ENCODE measurements at places on chromosomes 4 and X. TPM values are rescaled to one million over a fixed set of nuclear protein-coding genes. Genes with fewer than 3 reads are reported as not detected.
A peak's percentile ranks its signal among the peaks of the same experiment; 100 is the strongest.

GRCh38 chr4:55021214-55021613, 104.2 kb downstream of the KDR start:
- DNase-seq: no peak

DNA sequence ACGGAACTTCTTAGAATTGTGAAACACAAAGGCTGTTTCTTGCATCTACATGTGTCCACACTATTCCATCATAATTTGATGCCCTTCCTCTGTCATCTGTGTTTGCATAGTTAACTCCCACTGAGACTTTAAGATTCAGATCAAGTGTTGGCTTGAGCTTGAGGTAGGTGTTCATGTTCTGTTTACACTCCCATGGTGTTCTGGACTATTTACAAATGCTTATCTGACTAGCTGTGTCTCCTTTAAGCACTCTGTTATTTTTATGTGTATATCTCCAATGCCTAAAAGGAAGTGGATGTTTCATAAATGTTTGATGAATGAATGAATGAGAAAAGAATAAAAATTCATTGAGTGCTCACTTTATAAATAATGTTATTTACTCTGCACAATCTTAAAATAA, 622.7 kb downstream of the RAB28 start:
- DNase-seq: no peak

GRCh38 chrX:111260451-111260850, 9.8 kb downstream of the CAPN6 start:
- DNase-seq: no peak

DNA sequence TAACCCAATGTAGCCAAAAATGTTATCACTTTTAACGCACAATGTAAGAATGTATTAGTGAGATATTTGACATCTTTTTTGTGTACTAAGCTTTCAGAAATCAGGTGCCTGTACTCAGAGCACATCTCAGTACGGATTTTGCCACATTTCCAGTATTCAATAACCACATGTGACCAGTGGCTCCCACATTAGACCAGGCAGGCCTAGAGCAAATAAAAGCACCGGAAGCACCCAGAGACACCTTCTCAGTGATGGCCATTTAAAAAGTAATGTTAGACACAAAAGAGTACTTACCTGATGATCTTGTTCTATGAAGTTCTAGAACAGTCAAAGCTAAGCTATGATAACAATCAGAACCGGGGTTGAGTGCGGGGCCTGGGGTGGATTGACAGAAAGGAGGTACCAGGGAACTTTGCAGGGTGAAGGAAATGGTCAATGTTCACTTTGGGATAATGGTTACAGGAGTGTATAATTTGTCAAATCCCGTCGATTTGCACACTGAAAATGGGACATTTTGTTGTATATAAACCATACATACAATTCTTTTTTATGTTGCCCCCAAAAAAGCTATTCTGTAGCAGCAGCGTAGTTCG, 1.2 kb downstream of the CTPS2 start:
- no peak for DNase-seq

DNA sequence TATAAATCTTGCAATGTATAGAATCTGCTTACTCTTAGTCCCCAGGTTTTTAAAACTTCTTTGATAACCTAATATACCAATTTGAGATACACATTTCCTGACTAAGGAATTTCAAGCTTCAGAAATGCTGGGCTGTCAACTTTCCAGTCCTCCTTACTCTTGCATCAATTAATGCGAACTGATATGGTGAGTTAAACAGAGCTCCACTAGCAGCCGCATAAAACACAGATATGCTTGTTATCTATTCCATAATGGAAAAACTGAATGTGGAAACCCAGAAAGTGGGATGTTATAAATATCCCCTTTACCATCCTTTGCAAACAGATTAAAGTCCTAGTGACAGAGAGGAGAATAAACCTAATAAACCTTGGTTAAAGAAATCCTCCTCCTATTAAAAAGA, 1913.7 kb downstream of the STIM2 start:
- no peak for DNase-seq

Gene GUCY1A1
- 29.4 TPM for total RNA-seq

DNA sequence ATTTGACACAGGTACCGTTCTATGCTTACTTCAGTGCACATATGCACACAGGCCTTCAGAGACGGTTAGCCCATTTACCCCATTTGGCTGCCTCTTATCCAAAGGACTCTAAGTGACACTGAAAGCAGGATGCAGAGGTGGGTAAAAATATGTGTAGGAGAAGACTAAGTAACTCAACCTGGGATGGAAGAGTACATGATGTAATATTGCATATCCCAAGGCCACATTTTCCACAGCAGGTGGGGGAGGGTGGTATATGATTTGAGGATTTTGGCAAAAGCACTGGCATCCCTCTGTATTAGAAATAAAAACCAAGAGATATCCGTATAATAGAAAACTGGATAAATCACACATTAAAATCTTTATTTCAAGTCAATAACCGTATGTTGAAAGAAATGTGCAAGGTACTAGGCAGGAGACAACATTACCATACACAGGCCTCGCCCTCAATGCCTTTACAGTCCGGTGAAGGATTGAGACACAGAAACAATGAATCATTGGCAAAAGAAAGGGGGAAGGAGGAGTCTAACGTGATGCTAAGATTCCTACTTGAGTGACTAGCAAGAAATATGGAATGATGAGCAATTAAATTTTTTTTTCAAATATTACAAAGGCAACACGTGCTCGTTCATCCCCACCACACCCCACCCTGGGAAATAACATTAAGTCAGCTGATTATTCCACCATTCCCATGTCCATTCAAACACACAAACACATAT, 161.0 kb upstream of the RASGEF1B start:
- no peak for DNase-seq

Gene DSPP
- not detected for total RNA-seq

DNA sequence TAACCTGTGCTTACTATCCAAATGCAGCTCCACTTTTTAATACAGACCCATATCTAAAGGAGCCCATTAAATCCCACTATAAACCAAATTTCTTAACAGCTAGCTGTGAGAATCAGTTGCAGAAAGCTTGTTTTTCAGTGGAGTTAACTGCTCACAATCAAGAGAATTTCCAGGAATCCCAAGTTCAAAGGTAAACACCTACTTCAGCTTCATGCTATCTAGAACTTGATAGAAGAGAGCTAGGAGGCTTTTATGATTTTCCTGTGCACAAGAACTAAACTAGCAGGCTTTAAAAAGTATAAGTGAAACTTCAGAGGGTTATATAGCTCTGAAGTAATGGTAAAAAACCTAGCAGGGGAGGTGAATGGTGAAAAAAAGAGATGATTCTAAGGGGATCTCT, 96.2 kb upstream of the PABPC4L start:
- DNase-seq: no peak

Gene FLNA
- 4,327 TPM for total RNA-seq

DNA sequence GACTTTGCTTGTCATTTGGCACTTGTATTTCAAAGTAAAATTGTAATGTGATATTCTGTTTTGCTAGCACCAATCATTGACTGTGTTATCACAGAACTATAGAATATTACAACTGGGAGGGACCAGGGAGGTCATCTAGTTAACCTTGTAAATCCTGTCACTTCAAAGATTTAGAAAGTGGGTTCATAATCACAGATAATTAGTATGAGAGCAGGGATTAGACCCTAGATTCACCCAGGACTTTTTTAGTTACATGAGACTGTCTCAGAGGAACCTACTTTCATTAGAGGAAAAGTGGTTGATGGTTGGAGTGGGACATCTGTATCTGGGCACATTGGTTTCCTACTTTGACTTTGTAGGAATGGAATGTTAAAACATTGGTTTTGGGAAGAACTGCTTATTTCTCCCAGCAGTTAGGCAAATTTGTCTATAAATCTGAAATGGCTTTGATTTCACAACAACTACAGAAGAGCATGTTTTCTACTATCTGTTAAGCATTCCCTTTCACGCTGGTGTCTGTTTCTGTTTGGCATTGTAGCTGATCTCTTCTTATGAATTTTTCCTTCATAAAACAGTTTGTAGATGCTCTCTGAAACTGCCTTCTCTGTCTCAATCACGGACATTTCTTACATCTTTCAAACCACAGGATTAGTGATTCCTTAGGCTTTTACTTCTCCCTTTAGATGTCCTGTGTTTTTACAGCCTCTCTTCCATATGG, 144.1 kb downstream of the DIPK2B start:
- DNase-seq: no peak

DNA sequence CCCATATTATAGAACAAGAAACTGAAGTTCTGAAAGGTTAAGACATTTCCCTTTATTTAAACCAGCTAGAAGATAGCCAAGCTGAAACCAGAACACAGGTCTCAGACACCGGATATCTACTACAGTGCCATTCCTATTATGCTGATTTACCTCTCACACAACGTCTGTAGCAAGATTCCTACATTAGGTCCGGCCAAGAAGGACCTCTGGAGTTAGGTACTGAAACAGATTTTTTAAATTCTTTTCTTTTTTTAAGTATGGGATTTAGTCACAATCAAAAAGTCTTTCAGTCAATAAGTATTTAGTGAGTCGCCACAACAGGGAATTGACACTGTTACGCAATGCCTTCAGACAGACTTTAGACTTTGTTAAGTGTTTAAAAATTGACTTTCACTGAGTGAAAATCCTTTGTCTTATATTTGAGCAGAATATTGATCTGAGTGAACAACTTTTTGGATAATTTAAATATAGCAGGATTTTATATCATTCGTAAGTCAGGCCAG, 26.5 kb upstream of the SPANXN4 start:
- no peak for DNase-seq

Gene IL1RAPL1
- total RNA-seq: not detected

DNA sequence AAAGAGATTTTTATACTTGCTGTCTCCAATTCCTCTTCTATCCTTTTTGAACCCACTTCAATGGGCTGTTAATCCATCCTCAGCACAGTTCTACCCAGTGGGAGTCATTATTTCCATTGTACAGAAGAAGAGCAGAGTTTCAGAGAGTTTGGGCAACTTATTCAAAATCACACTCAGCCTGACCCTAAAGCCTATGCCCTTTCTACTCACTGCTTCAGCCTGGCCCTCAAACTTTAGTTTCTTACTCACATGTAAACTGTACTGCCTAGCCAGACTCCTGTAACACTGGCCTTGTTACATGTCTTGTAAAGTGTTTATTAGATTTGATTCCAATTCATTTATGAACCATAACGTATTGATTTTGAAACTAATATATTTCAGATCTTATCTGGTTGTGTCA, 25.1 kb upstream of the USO1 start:
- no peak for DNase-seq

GRCh38 chrX:70255452-70255851, 4.6 kb downstream of the P2RY4 start:
- no peak for DNase-seq

DNA sequence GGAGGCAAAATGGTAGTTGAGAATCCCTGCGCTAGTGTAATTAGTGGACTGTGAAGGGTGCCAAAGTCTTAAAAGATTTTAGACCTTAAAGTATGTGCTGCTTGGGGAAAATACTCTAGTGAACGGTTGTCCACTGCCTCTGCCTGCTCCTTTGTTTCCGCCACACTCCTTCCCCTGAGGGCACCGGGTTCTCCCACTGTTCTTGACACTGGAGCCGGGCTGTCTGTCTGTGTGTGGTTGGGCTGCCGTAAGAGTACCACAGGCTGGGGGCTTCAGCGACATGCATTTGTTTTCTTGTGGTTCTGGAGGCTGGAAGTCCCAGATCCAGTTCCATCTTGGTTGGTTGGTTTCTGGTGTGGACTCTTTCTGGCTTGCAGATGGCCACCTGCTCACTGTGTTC, 76.2 kb downstream of the CLDN34 start:
- DNase-seq: no peak

DNA sequence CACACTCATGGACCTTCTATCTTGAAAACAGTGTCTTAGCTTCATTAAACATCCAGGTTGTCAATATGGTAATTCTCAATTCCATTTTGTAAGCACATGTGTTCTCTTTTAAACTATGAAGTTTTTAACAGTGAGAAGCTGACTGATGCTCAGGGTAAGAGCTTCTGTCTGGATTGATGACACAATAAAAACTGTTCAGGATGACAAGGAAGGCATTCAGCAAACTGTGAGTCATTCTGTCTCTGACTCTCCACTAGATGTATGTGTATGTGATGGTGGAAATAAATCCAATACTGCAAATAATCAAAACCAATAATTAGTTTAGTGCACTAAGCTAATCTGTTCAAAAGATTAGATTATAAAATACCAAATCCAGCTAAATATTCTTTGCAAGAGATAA, 115.3 kb upstream of the ARX start:
- DNase-seq: no peak

- DNase-seq: no peak
Observed at GRCh38 chr4:8721621-8722020, 129.1 kb downstream of the CPZ start.

- DNase-seq: peak; percentile 26
Observed at GRCh38 chrX:40201329-40201885, 103.6 kb upstream of the BCOR start.

DNA sequence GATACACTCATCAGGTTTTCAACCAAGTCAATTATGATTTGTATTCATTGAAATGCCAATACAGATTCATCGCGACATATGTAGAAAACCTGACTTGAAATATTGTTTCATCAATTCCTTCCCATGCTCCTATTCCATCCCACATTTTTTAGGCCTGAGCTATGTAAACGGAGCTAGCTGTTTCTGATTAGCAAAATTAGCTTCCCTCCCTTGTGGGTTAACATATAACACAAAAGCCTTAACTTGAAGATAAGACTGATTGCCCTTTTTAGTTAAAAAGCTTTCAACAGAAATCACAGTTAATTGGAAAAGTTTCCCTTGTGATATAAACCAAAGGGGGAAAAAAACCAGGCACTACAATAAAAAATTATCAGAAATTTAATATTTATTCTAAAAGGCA, 32.8 kb upstream of the DCLK2 start:
- no peak for DNase-seq

DNA sequence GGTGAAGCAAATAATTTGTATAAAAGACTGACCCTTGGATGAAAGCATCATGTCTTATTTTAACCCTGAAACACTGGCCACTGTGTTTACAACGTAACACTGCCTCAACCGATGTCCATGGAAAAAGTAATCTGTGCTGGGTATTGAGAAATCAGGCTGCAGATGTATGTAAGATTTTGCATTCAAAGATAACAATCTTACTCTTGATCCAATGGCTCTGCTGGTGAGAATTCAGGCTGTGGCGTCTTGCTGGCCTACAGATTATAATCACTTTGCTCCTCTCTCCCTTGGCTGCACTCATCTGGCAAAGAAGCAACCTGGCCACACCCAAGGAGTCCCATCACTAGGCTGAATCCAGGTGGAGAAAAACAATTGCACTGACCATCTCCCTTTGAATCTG, 7.5 kb downstream of the ADGRA3 start:
- no peak for DNase-seq

All from chondrocyte (in vitro differentiated cells).